ENCODE measurements at places on chromosomes 16 and 17. TPM values are rescaled to one million over a fixed set of nuclear protein-coding genes. Genes with fewer than 3 reads are reported as not detected.

Gene ARL5C
- not detected for total RNA-seq

DNA sequence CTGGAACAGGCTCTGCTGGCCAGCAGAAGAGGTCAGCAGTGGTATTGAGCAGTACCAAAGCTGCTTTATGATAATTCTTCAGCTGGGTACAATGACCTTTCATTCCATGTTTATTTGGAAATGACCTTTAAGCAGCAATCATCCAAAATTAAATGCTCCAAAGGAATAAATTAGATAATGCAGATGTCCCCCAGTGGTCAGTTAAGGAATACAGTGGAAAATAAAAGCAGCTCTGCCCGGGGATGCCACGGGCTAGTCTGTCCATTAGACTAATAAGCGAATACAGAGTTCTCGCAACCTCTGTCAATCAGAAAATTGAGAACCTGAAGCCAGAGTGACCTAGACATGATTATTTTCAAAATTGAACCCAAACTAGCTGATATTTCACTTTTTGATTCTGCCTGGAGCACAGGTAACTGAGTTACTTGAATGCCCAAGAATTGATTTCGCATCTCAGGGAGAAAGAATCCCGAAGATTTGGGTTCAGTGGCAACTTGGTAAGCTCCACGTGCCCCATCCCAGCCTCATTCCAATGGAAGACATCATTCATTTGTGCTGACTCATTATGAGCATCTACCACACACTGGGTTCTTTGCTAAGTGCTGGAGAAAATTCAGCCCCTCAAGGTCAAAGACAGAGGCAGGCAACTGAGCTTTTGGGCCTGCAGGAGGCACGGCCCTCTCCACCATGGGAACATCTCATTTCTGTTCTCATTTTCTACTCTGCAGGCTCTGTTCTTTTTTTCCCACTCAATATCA is 34.4 kb upstream of the SLC39A11 start:
- no peak for DNase-seq

GRCh38 chr16:69100071-69100691 is 5.3 kb upstream of the HAS3 start:
- DNase-seq, result no peak

DNA sequence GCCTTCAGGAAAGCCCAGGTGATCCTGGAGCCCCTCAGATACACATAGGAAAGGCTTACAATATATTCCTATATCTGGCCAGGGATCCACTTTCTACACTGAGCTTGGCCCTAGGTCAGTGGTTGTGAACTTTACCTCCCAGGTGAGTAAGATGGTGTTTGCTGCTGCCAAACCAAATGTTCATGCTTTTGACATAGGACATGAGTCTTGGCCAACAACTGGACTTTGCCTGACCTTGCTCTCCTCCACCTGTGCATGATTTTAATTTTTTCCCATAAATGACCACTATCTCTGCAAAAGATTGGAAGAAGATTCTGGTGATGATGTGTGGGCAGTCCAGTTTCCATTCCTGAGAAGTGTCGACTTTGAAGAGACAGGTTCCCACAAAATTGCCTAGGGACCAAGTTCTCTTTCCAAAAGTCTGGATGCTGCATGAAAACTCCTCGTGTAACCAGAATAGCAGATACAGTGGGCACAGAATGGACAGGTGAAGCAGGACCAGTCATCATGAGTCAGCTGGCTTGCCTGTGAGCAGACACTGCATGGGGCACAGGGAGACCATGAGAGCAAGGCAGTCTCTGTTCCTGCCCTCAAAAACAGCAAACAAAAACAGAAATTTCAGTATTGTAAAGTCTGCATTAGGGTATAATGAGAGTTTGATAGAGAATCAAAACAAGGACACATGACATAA is 226.4 kb upstream of the MON1B start:
- no peak for DNase-seq

All from T-cell (primary cell).